Mammary epithelial cell (primary cell): ENCODE measurements at places on chromosomes 5 and 9.
A peak's percentile ranks its signal among the peaks of the same experiment; 100 is the strongest.

DNA sequence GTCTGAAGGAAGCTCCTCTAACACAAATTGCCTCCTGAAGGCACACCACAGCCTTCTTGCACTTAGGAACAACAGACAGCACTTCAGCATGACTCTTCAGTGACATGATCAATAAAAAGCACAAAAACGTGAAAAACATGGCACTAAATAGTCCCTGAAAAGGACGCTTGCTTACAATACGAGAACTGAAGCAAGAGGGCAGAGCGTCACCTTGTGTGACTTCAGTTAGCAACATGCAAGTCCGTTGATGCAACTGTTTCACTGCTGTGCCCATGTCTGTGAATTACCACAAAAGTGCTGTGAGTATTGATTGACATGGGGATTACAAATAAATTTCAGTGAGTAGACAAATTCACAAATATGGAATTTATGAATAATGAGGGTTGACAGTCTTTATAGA is 219.9 kb upstream of the GAS1 start:
- DNase-seq, result no peak

DNA sequence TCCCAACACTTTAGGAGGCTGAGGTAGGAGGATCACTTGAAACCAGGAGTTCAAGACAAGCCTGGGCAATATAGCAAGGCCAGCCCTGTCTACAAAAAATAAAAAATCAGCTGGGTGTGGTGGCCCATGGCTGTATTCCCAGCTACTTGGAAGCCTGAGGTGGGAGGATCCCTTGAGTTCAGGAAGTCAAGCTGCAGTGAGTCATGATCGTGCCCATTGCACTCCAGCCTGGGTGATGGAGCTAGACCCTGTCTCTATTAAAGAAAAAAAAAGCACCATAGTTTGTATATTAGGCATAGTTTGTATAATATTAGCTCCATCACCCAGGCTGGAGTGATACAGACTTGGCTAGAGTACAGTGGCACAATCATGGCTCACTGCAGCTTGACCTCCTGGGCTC is 9.6 kb upstream of the NME5 start:
- DNase-seq, result peak; percentile 75

GRCh38 chr5:154475591-154476353 is 2.3 kb downstream of the HAND1 start:
- DNase-seq, result no peak

DNA sequence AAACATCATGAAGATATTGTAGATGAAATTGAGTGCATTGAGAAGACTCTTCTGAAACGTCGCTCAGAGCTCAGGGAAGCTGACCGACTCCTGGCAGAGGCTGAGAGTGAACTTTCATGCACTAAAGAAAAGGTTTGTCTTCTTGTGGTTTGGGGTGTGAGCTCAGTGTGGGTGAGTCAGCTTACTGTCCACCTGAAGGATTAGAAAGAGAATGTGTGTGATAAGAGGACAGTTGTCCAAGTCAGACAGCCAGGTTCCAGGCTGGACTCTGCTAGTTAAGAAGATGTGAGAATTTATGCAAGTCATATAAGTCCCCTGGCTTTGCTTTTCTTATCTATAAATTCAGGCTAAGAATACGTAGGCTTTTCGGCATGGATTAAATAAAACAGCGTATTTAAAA is 46.9 kb downstream of the RAB14 start:
- peak; percentile 84 for DNase-seq

DNA sequence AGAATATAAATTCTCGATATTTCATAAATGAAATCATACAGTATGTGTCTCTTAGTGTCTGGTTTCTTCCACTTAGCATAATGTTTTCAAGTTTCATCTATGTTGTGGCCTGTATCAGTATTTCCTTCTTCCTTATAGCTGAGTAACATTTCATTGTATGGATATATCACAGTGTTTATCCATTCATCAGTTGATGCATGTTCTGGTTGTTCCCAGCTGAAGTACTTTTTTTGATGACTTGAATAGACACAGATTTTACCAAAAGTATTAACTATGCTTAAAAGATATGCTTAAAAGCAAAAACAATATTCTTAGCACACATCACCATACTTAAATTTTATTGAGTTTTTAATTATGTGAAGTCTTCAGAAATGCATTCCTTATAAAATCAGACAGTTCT is 12.7 kb downstream of the RAB14 start:
- DNase-seq, result no peak

DNA sequence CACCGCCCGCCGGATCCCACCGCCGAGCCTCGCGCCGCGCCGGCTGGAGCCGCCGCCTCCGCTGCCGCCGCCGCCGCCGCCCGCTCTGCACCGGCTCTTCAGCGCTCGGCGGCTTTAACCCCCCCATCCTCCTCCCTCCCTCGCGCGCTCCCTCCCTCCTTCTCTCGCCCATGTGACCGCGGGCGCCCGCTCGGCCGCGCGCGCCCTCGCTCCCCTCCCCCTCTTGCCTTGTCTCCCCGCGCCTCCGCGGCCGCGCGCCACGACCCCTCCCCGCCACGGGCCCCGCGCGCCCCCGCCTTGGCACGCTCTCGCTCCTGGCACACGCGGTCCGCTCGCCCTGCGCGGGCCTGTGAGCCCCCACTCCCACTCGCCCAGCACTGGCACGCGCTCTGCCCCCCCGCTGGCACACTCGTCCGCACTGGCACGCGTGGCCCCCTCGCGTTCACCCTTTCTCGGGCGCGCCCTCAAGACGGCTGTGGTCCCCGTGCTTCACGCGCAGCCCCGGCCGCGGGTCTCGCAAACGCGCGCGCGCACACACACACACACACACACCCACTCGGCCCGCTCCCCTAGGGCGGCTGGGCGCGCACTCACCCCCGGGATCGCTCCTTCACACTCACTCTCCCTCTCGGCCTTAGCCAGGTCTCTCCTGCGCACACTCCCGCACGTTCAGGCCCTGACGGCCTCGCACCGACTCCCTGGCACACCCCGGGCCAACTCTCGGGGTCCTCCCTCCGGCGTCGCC is at the start of gene CNTFR:
CNTFR (minus strand) TSS at position 89 of the 745 bp plus-strand sequence. CDS start 20,743 bp downstream, outside the sequence.
- no peak for DNase-seq

DNA sequence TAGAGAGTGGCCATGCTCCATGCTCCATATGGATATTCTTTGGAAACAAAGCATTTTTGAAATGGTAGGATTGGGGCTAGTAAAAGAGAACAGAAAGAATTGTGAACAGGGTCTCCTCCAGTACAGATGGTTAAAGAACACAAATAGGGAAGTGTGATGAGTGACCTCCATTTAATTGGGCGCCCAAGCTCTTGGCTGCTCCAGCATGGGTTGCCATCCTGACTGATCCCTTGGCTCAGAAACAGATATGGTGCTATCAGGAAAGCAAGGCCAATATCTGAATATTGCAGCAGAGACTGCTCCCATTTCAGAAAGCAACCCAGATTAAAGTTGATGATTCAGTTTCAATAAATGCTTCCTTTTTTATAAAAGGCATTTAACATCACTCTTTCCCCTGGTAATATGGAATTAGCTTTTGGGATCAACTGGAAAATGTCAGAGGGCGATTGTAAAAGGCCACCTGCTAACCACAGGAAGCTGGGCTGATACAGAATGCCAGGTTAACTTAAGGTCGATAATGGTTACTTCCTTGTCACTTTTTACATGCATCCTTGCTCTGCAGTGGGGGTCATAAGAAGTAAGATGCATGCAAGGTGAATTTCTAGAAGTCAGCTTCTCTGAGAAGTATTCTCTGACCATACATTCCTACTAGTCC is 52.9 kb downstream of the TMC1 start:
- DNase-seq, result no peak

GRCh38 chr5:83988293-83988685 is 267.6 kb upstream of the HAPLN1 start:
- no peak for DNase-seq

DNA sequence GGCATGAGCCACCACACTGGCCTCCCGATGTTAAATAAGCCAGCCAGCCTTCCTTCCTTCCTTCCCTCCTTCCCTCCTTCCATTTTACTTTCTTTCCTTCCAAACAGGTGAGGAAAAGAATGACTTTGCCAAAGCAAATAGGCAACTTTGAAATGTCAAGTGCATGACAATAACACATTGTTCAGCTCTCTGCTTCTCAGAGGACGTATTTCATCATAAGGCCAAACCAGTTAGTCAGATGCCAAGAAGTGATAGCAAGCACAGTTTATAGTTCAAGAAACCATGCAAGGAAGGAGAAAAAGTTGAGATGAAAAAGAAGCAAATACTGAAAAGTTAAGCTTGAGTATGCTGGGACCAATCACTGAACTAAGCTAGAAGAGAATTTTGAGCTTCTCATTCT is 29.5 kb downstream of the POU4F3 start:
- DNase-seq, result peak; percentile 61

DNA sequence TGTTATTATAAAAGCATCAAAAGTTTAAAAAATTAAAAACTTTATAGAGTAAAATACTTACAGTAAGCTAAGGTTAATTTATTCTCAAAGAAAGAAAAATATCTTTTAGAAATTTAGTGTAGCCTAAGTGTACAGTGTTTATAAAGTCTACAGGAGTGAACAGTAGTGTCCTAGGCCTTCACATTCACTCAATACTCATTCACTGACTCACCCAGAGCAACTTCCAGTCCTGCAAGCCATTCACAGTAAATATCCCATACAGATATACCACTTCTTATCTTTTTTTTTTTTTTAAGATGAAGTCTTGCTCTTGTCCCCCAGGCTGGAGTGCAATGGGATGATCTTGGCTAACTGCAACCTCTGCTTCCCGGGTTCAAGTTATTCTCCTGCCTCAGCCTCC is 73.1 kb upstream of the FST start:
- peak; percentile 64 for DNase-seq

- no peak for DNase-seq
These were observed 75.0 kb upstream of the XPA start for GRCh38 chr9:97772145-97772544.

DNA sequence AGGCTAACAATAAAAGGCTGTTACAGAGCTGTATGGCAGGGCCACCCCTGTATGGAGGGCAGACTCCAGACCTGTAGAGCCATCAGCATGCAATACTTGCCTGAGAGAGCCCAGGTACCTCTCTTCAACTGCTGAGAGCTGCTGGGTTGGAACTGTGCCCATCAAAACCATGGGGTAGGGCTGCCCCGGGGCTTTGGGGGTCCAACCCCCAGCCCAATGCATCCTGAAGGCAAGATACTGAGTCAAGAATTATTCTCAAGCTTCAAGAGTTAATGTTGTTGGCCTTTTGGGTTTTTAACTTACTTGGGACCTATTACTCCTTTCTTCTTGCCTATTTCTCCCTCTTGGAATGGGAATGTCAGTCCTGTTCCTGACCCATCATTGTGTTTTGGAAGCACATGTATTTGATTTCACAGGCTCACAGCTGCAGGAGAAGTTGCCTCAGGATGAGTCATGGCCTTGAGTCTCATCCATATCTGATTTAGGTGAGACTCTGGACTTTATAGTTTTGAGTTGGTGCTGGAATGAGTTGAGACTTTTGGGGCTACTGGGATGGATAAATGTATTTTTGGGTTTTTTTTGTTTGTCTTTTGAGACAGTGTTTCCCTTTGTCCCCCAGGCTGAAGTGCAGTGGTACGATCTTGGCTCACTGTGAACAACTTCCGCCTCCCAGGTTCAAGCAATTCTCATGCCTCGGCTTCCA is 21.0 kb upstream of the CDK7 start:
- DNase-seq, result peak; percentile 54

- peak; percentile 82 for DNase-seq
These were observed 36.4 kb upstream of the IPPK start for GRCh38 chr9:92706218-92706940.
